Left lung (tissue), 14 donors: ENCODE measurements at places on chromosomes 4 and X. TPM values are rescaled to one million over a fixed set of nuclear protein-coding genes. Genes with fewer than 3 reads are reported as not detected.

The CXorf58 gene
- total RNA-seq: not detected

The HTR2C gene
- total RNA-seq: not detected

The PABPC1L2A gene
- not detected for total RNA-seq

DNA sequence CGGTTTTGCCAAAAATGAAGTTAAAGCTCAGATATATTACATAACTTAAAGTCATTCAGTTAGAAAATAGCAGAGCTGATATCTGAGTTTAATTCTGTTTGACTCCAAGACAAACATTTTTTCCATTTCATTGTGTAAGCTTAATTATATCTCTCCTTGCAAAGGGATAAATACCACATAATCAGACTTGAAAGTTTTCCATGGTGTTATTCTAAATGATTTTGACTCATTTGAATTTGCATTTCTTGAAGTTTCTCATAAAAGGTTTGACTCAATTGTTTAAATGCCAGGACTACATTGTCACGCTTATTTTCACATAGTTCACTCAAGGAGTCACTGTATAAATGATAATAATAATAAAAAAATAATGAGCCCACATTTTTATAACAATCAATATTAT, 39.4 kb upstream of the DDX60 start:
- DNase-seq: no peak

DNA sequence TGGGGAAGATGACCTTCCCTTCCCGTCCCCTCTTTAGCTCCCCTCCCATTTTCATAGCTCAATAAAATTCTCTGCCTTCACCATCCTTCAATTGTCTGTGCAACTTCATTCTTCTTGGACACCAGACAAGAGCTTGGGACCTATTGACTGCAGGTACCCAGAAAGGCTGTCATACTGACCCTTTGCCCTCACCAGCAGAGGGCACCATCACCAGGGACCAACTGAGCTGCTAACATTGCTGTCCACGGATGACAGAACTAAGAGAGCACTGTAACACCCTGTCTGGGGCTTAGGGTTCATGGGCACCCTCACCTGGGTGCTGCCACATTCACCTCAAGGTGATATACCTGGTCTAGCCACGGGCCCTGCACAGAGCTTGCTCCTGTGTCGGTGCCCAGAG, 141.3 kb upstream of the VCX3B start:
- no peak for DNase-seq
